Amniotic epithelial cell (primary cell): ENCODE measurements at places on chromosomes 11 and 22.

DNA sequence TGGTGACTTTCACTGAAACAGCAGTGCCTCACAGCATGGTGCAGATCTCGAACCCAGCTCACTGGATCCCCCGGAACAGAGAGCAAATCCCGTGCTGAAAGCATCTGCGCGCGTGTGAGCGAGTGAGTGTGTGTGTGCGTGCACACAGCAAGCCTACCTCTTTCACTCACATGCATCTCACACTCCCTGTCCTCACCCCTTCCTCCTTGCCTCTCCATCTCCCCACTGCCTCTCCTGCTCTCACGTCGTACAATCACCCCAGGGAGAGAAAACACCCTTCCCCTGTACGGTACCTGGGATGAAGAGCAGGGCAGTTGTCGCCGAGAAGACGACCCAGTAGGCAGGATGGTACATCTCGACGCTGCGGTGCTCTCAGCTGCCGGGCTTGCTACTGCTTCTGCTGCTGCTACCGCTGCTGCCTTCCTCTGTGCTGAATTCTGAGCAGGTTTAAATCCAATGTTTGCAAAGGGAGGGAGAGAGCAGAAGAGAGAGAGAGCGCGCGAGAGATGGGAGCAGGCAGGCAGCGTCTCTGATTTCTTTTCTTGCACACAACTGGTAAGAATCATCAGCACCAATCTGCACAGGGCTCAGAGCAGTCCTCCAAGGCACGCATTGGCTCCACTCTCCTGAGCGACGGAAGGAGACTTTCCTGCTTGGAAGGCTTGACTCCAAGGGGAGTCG, at the start of gene OPCML:
Gene OPCML, minus strand, starts transcription at position 531 of the 681 bp plus-strand sequence.
- no peak for DNase-seq

- no peak for DNase-seq
Observed at GRCh38 chr11:69006816-69007215, 6.2 kb downstream of the MRGPRF start.

- no peak for DNase-seq
Observed at GRCh38 chr11:108818971-108819370, 154.1 kb downstream of the DDX10 start.

DNA sequence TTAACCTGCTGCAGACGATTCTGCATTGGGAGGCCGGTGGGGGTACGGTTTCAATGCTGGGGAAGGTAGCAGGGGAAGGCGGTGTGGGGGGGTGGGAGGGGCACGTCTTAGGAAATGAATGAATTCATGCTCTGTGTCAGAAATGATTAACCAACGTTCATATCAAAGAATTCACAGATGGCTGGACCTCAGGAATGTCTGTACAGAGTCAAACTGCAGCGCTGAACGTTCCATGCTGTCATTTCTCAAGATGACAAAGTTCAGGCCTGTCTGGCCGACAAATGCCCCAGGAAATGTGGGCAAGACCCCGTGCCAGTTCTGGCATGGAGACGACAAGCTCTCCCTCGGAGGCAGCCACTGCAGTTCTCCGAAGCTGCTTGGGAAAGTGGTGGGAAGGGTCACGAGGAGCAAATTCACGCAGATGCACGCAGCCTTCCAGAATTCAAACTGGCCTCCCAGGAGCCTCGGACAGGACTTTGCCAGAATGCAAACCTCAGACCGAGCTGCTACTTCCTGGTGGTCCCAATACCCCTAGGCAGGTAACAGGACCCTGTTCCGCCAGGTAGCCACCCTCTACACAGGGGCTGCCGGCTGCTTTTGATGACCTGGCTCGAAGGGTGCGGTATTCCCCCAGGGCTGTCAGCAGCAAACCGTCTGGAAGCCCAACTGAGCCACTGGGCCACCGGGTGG, 81.5 kb downstream of the TRMU start:
- peak; percentile 6 for DNase-seq

DNA sequence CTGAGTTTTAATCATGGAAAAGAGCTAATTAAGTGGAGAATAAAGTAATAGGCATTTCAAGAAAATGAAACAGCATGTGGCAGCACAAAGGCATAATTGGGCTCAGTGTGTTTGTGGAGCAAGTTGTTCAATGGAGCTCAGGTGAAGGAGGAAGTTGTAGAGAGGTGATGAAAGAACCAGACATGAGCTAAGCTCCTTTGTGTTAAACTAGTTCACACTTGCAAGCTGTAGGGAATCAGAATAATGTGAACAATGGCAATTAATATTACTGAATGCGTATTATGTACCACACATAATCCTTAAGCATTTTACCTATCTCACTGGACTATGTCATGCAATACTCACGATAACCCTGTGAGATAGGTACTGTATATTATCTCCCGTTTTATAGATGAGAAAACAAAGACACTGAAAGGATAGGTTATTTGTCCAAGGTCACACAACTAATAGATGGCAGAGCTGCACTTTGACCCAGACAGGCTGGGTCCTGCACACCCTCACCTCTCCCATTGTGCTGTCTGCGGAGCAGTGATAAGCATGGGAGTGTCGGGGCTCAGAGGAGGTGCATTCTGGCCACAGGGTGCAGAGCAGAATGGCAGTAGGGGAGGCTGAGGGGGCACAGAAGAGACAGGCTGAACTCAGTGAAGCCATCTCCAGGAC, 8.9 kb downstream of the OLFML1 start:
- DNase-seq: no peak
